Activated naive CD8-positive, alpha-beta T cell treated with anti-CD3 and anti-CD28 coated beads, Interleukin-2, amount 10 ng/mL, durations not matched to agents 7 days and 5 days (primary cell): ENCODE measurements at places on chromosomes 16 and 17.
A peak's percentile ranks its signal among the peaks of the same experiment; 100 is the strongest.

GRCh38 chr17:34562387-34562786 is 17.0 kb upstream of the TMEM132E start:
- no peak for DNase-seq

DNA sequence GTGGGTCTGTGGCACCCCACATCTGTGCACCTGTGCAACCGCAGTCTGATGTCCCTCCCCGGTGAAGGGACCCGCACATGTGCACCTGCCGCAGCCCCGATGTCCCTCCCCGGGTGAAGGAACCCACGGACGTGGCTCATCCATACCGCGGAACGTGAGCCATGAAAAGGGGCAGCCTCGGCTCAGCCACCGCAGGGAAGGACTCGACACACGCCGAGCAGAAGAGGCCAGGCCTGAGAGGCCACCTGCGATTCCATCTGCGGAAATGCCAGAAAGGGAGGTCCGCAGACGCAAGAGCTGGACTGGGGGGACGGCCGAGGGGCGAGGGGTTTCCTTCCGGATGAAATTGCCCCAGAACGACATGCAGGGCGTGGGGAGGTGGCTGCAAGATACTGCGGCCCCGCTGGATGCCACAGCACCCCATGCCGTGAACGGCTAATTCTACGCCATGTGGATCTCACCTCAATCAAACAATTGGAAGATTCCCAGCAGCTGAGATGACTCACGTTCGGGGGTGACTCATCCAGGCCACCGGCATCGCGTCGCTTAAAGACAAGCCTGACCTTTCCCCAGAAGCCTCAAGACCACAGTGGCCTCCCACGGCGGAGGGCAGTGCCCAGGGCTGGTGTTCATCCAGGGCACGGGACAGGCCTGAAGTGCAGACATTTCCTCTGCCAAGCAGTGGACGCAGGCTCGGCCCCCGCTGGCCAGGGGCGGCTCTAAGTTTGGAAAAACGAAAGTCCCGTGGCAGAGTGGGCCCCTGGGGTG is 21.0 kb downstream of the SOX8 start:
- DNase-seq, result no peak

DNA sequence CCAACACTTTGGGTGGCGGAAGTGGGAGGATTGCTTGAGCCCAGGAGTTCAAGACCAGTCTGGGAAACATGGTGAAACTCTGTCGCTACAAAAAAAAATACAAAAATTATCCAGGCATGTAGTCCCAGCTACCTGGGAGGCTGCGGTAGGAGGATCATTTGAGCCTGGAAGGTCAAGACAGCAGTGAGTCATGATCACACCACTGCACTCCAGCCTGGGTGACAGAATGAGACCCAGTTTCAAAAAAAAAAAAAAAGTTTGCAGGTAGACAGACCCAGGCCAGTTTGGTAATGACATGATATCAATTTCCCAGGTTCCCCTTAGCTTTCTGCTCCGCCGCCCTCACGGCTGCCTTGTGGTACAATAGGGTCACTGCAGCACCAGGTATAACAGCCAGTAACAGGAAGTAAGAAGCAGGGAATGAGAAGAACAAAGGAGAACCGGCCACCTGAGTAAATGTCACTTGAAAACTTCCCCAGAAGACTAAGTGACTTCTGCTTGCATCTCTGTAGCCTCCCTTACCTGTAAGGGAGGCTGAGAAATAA is 201.2 kb upstream of the HSBP1 start:
- no peak for DNase-seq

- no peak for DNase-seq
These were observed 151.7 kb downstream of the CNTNAP4 start for GRCh38 chr16:76428858-76429257.

DNA sequence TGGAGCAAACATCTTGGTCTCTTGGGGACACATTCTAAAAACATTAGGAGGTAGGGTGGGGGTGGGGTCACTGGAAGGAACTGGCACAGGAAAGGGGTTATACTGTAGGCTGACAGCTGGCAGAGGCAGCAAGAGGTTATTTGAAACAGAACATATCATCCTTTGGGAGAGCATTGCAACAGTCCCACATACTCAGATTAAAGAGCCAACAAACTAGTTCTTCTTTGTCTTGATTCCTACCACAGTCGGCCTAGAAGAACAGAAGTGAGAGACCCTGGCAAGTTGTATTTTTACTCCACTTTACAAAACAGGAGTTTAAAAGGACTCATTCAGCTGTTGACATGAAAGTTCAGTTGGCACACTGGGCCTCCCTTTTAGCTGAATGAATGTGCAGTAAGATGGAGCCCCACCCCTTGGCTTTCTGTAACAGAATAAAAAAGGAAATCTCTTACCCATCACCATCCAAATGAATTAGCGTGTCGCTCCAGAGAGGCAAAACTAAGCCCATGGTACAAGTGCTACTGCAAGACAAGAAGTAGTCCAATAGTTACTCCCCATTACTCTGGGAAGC is 54.6 kb upstream of the CORO6 start:
- DNase-seq, result no peak

- DNase-seq, result peak; percentile 6
These were observed 1.3 kb downstream of the SLX4 start for GRCh38 chr16:3609895-3610697.

GRCh38 chr17:16649585-16649984 is 4.1 kb downstream of the ZNF624 start:
- no peak for DNase-seq

- DNase-seq, result no peak
These were observed 1.1 kb upstream of the CCL22 start for GRCh38 chr16:57357330-57358085.

DNA sequence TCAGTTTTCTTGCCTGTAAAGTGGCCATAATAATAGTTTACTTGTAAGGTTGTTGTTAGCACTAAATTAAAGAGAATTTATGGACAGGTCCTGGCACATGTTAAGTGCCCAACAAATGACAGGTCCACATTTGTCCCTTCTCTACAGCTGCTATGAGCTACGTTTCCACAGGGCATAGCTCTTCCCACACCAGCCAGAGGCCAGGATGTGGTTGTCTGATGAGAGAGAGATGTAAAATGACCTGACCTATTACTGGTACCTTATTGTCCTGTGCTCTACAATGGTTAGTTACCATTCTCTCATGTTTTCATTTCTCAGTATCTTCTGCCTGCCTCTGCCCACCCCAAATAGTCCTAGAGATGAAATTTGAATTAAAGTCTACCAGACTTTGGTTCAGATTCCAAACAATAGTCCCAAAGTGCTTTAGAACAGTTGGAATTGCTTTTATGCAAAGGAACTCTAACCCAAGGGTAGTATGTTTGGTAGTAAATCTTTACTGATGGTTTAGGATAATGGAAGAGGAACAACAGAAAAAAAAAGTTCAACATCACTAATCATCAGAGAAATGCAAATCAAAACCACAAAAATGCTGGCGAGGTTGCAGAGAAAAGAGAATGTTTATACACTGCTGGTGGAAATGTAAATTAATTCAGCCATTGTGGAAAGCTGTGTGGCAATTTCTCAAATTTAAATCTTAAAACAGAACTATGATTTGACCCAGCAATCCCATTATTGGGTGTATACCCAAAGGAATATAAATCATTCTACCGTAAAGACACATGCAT is 57.1 kb upstream of the ANKFN1 start:
- no peak for DNase-seq

GRCh38 chr16:46673320-46674013 is 15.5 kb downstream of the VPS35 start:
- no peak for DNase-seq

DNA sequence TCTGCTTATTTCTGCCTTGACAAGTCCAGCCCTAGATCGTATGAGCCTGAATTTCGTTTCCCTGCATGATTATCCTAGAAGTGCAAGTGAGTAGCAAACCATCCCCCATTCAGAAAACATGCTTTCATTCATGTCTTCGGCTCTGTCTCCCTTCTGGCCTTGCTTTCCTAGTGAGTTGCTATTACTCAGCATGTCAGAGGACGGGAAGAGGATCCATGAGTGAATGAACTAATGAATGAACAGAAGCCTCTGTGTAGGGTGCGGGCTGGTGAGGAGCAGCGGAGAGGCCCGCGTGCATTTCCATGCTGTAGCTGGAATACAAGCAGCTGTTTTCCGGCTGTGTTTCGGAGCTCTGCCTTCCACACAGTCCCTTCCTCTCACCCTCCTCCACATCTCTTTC is 155.7 kb upstream of the NOL11 start:
- DNase-seq, result no peak

GRCh38 chr17:49337884-49338283 is 24.2 kb downstream of the ZNF652 start:
- DNase-seq, result no peak

- no peak for DNase-seq
These were observed 18.3 kb downstream of the CCDC182 start for GRCh38 chr17:57726838-57727237.

- DNase-seq, result no peak
These were observed 29.6 kb downstream of the RCVRN start for GRCh38 chr17:9875441-9875840.

GRCh38 chr17:41071606-41072360 is 6.1 kb upstream of the KRTAP2-4 start:
- DNase-seq, result no peak

DNA sequence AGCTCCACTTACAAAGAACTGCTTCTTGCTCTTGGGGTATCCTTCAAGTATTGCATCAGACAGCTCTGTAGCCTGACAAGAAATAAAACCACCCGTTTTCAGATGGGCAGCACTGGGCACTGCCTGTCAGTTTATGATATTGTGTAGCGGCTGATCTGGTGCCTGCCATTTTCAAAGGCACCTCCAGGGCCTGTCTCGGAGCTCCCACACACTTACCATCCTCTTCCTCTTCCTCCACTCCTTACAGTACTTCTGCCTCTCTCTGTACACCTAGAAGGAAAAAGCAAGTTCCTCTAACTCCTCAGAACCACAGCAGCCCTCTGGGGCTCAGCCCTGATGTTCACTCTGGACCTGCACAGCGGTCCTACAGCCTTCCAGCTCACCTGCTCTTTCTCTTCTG is 4.4 kb downstream of the PSMC3IP start:
- no peak for DNase-seq

DNA sequence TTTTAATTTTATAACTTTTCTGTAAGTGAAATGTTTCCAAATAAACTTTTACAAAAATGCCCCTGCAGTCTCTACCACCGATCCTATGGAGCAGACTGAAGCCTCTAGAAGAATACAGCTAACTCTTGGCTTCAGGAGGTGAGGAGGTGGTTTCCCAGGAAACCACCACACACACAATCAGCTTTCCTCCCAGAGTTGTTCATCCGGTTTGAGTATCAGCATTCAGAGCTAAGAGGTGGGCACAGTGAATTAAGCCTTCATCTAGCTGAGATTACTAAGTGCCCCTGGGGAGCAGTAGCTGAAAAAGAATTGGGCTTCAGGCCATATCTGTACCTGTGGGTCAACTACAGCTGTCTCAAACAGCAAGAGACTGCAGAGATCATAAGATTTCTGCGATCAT is 139.7 kb downstream of the AATF start:
- DNase-seq, result no peak

GRCh38 chr16:49698453-49698815 is 157.5 kb downstream of the ZNF423 start:
- DNase-seq, result no peak

GRCh38 chr16:26111900-26112299 is 420.1 kb downstream of the HS3ST4 start:
- DNase-seq, result no peak

- no peak for DNase-seq
These were observed 23.9 kb downstream of the RHBDL3 start for GRCh38 chr17:32289471-32290070.

GRCh38 chr17:82117139-82118090 is 19.4 kb upstream of the FASN start:
- DNase-seq, result no peak

- no peak for DNase-seq
These were observed 425.8 kb upstream of the ZFHX3 start for GRCh38 chr16:73473713-73474112.

DNA sequence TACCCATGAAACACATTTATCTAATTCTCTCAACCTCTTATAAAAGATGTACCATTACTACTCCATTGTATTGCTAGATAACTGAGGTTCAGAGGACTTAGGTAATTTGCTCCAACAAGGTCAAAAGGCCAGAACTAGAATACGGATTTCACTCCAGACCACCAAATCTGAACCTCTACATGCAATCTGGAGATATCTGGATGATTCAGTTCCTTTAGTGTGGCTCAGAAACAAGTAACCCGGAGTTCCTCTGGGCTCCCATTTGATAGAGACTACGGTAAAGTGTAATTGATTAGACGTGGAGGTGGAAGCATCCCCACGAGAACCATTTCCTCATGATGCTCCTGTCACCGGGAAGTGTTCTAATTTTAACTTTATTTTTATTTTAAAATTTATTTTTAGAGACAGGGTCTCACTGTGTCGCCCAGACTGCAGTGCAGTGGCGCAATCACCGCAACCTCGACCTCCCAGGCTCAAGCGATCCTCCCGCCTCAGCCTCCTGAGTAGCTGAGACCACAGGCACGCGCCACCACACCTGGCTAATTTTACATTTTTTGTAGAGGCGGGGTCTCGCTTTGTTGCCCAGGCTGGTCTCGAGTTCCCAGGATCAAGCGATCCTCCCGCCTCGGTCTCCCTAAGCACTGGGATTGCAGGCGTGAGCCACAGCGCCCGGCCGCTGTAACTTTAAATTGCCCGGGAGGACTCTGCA is 608 bp upstream of the COX10 start:
- no peak for DNase-seq

- DNase-seq, result no peak
These were observed 4.6 kb downstream of the PLCD3 start for GRCh38 chr17:45127548-45128300.

- peak; percentile 79 for DNase-seq
These were observed 10.0 kb downstream of the PITPNC1 start for GRCh38 chr17:67386965-67387551.

- peak; percentile 66 for DNase-seq
These were observed 527 bp downstream of the SIAH1 start for GRCh38 chr16:48384520-48385252.

- DNase-seq, result no peak
These were observed 16.6 kb downstream of the NOS2 start for GRCh38 chr17:27783440-27784350.

DNA sequence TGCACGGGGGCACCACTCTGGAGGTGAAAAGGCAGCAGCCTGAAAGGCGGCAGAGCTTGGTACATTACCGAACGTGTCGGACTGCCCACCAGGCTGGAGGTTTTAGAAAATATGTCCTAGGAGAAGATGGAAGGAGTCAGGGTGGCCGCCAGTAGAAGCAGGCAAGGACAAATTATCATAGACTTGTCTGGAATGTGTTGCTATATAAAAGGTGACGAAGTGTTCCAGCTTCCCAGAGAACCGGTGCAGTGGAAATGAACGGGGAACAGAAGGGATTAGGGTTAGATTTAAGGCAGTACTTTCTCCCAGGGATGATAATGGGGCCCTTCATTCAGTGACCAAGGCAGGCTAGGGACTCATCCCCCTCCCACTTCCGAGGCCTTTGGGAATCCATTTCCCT is 27.4 kb downstream of the PIPOX start:
- DNase-seq, result no peak

DNA sequence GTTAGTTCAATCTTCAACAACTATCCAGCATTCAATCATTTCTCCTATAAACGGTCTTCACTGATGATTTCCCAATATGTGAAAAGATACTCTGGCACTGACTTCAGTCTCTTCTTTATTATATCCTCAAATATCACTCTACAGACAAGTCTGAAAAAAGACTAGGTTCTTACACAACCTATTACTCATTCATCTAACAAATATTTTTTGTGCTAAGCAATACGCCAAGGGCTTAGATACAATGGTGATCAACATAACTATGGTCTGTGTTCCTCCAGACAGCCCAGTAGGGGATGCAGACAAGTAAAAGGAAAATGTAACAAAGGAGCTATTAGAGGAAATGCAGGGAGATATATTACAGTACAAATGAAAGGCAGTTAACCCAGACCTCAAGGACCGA is 63.9 kb downstream of the MYO1D start:
- no peak for DNase-seq
